T-helper 2 cell (primary cell): ENCODE measurements at places on chromosomes 2 and 18.
A peak's percentile ranks its signal among the peaks of the same experiment; 100 is the strongest.

GRCh38 chr18:74571895-74572680, 25.6 kb upstream of the ZNF407 start:
- no peak for DNase-seq

- DNase-seq = no peak
These were observed 149.7 kb upstream of the KLHL29 start for GRCh38 chr2:23235292-23235691.

GRCh38 chr2:219998107-219998506, 370.7 kb downstream of the SLC4A3 start:
- DNase-seq = no peak

DNA sequence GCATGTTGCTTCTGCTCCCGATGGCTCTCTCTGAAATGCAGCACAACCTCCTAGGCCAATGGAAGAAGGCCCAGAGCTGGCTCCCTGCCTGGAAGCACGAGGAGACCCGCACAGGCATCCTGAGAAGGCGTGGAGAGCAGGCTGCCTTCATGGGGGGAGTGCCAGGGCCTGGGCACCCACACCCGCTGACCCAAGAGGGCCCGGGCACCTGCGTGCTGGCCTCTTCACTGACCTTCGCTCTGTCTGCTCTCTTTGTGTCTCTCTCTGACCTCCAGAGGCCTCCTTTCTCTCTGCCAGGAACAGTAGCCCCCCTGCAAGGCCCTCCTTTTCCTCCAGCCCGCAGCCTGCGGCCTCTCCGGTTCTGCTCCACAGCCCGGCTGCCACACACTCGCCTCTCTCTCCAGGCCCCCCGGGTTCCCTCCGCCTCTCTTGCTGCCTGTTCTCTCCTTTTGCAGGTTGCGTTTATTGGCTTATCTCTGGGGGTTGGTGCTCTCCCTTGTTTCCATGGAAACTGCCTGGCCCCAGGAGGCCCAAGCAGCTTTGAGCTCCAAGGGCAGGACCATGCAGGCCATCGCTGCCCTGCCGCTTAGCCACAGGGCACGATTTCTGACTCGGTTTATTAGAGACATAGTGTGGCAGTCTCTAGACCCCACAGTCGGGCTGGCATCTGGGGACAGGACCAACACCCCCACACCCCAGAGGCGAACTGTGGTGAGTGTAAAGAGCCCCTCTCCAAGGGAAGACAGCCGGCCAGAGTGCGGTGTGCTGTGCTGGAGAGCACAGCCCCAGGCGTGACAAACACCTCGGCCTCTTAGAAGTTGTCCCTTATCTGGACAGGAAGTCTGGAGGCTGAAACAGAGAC, 1.7 kb downstream of the MZT2B start:
- DNase-seq = no peak

- no peak for DNase-seq
These were observed 354.2 kb downstream of the ZEB2 start for GRCh38 chr2:144165599-144166250.

DNA sequence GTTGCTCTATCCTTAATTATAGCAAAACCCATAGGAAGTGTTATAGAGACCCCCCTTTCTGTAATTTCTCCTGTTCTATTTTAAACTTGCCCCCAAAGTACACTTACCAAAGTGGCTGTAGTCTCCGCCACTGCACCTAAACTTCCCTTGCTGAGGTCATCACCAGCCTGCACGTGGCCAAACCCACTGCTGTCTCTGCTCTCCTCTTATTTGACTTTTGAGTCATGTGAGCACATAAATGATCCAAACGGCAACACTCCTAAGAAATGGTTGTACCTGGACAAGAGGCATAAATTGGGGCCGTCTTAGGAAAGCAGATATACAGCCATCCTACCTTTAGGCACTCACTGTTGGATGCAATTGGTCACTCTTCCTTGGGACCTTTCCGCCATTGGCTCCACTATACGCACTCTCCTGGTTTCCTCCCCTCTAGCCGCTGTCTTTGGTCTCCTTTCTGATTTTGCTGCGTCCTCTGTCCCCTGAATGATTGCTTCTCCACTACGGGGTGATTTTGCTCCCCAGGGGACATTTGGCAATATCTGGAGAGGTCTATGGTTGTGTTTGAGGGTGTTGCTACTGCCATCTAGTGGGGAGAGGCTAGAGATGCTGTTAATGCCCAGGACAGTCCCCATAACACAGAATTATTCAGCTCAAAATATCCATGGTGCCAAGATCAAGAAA, 19.2 kb upstream of the IL36G start:
- DNase-seq = peak; percentile 66

- no peak for DNase-seq
These were observed 6.7 kb downstream of the WDR43 start for GRCh38 chr2:28901202-28901601.

DNA sequence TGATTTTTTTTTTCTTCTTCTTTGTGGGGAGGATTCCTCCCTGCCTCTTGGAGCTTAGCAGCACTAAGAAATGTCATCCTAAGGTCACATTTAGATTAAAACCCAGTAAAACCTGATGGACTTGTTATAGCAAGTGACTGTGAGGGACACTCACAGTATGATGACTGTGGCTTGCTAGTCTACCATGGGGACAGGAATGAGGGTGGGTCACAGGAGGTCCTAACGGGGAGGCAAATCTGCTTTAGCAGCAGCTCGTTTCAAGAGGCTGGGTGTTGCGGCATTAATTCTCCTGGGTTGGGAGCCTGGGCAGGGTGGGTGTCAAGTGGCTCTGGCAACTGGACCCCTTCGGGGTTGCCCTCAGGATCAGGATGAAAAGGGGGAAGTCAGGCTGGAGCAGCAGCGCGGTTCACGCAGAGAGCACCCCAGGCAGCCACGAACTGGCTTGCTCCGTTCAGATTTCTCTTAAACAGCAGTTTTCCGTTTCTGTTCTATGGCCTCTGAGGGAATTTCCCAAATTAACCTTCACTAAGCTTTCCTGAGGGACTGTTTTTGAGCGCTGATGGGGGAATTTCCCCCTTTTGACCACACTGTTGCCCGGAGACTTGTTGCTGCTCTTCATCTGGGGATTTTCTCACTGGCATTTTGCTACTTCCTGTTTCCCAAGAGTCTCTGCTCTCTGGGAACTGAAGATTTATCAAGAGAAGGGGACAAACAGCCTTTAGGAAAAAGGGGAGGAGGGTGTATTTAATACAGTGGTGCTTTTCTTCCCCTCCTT, 59.8 kb upstream of the PELI1 start:
- DNase-seq = peak; percentile 21

DNA sequence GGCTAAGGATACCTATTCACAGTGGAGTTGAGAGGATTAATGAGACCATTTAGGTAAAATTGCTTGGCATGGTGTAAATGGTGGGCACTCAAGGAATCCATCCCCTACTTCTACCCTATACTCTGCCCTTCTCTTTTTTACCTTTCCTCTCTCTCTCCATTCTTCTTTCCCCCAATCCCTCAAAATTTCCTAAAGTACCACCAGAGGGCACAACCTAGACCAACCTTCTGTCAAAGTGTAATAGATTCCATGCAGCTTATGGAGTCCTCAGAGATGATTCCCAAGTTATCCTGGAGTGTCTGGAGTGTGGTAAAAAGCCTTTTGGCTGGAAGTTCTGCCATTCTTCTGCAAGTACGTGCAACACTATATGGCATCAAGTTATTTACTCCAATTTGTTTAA, 33.0 kb upstream of the CCDC195 start:
- no peak for DNase-seq

GRCh38 chr2:10161961-10162441, 39.5 kb downstream of the RRM2 start:
- no peak for DNase-seq

DNA sequence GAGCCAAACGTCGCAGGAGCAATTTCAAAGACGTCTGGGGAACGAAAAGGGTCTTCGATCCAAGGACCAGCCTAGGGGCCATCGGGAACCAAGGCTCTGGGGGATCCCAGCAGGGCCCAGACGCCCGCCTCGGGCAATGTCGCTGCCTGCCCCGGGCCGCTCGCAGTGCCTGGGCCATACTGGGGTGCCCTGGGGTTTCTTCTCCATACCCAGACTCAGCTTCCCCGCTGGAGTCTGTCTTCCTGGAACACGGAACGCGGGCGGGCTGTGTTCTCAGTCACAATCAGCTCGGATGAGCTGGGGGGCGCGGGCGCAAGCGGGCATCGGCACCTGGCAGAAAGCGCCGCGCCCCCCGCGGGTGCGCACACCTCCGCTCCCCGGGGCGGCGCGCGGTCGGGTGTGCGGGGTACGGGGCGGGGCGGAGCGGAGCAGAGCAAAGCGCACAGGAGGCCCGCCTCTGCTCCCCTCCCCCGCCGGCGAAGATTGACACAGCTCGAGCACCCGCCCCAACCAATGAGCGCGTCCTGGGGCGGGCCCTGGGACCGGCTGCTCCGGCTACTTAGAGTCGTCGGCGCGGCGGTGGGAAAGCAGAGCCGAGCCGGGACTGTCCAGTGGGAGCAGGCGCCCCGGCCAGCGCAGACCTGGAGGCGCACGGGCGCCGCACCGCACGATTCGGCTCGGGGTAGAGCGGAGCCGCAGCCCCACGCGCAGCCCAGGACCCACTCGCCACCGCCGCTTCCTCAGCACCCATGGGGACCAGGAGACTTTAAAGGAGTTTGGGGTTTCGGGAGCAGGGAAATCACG, at the start of gene LRATD1:
LRATD1 (plus strand) TSS at position 585 of the 804 bp plus-strand sequence. CDS start 1,263 bp downstream, outside the sequence.
- DNase-seq = no peak

- no peak for DNase-seq
These were observed 659.3 kb upstream of the TMEFF2 start for GRCh38 chr2:192854031-192854430.

GRCh38 chr2:111101592-111101991, 19.1 kb upstream of the BCL2L11 start:
- no peak for DNase-seq

GRCh38 chr18:74447404-74448152, 9.5 kb downstream of the DIPK1C start:
- DNase-seq = no peak

- peak; percentile 68 for DNase-seq
These were observed 56.6 kb downstream of the EPG5 start for GRCh38 chr18:45910405-45911023.

GRCh38 chr2:38073211-38074057, 2.5 kb downstream of the CYP1B1 start:
- DNase-seq = no peak

DNA sequence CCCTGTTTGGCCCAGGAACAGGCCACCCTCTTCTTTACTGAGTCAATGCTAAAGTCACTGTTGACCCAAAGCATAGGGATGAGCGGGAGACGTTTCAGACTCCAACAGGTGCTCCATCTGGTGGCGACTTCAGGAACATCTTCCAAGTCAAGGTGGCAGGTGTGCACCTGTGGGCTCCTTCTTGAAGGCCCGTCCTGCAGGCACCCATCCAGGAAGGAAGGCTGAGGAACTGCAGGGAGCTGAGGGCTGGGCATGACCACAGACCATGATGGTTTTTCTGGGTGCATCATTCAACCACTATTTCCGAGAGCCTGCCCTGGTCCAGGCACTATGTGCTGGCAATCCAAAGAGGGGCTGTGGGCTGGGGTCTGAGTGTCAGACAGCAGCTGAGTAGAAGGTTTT, 142.8 kb downstream of the NDUFA10 start:
- no peak for DNase-seq

GRCh38 chr2:233399306-233400225, 45.3 kb downstream of the DGKD start:
- DNase-seq = no peak

DNA sequence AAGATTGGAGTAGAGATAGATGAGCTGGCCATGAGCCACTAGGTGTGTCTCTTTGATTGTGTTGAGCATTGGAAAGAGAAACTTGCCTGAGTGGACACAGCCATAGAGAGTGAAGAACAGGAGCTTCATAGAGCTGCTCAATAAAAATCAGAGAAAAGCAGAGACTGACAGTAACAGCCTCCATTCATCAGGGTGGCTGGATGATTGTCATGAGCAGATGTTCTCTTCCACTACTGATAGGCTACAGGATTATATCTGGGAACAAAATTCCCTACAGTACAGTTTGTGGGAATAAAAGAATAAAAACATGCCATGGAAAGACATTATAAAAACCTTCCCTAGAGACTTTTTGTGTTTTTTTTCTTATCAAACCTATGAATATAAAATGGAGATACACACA, 404.8 kb upstream of the ACVR2A start:
- no peak for DNase-seq

DNA sequence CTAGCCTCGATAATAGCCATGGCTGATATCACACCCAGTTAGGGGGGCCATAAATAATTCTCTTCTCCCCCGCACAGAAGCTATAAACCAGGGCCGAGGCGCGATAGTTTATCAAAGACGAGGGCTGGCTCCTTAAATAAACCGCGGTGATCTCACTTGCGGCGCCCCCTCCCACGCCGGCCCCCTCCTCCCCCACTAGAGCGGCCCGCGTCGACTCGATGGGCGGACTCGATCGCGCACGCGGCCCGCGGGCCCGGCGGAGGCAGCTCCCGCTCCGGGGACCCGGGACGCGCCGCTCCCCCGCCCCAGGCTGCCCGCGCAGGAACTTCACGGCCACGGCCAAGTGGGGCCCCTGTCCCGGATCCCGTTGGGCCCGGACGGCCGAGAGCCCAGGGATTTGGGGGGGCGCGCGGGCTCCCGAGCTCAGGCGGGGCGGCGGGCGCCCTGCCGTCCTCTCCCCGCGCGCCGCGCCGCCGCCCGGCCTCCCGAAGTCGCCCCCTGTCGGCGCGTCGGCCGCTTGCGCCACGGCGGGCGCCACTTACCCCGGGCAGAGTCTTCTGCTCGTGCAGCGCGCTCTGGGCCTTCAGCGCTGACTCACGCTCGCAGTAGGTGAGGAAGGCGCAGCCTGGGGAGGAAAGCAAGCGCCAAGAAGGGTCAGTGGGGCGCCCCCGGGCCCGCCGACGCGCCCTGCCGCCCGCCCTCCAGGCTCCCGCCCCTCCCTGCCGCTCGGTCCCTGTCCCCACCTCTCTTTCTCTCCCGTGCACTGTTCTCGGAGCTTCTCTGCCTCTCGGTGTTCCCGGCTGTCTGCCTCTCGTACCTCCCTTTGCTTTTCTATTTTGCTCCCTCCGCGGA, 80.4 kb downstream of the CELF4 start:
- peak; percentile 45 for DNase-seq

GRCh38 chr2:72561621-72562318, 264.1 kb downstream of the EXOC6B start:
- DNase-seq = no peak

DNA sequence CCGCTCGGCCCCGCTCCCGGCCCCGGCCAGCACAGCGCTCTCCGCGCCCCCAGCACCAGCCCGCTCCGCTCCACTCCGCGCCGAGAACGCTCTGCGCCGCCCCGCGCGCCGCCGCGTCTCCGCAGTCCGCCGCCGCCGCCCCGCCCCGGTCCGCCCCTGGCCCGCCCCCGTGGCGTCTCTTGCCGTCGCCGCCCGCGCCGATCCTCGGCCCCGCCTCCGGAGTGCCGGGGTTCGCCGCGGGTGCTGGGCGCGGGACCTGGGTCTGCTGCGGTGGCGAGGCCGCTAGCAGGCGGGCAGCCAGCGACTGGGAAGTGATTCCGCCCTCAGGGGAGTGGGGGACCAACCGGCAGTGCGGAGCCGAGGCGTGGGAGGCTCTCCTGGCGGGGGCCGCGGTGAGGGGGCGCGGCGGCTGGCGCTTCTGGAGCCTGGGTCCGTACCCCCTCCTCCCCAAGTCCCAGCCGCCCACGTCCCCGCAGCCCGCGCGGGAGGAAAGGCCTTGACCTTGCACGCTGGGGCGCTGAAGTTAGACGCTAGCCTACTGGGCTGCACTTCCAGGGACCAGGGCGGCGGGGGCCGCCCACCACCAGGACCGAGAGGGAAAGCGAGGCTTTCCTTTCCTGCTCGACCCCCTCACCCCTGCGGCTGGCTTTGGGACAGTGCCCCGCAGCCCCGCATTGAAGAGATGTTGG, at the start of gene HS6ST1:
HS6ST1 (minus strand) TSS at position 93 of the 689 bp plus-strand sequence. CDS start 305 bp downstream, outside the sequence.
- peak; percentile 82 for DNase-seq
